NCI-H1092 (cell line): ENCODE measurements at places on chromosomes 7 and 10.

GRCh38 chr7:45920502-45921380, at the start of gene IGFBP3:
Gene IGFBP3 (minus strand): TSS chr7:45921272. CDS start chr7:45921140, 132 bp downstream.
- peak; percentile 32 for DNase-seq

GRCh38 chr10:61028861-61029361, 84.9 kb upstream of the RHOBTB1 start:
- DNase-seq = no peak

GRCh38 chr7:68601826-68602225, 996.4 kb upstream of the AUTS2 start:
- peak; percentile 13 for DNase-seq

GRCh38 chr10:191703-192518, 56.7 kb downstream of the ZMYND11 start:
- no peak for DNase-seq

GRCh38 chr7:129464194-129464593, 30.0 kb downstream of the STRIP2 start:
- DNase-seq = no peak

DNA sequence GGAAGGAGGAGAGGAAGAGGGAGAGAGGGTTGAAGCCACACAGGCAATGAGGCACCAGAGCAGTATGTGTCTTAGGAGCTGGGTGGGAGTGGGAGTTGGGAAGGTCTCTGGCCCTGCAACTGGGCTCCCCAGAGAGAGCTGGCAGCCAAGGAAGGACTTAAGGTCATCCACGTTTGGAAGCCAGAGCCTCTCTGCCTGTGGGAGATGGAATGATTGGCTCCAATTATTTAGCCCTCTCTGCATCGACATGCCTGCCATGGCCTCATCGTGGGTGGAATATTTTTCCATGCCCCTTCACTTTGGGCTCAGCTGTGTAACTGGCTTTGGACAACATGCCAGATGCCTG, 478.5 kb downstream of the RPS24 start:
- no peak for DNase-seq

DNA sequence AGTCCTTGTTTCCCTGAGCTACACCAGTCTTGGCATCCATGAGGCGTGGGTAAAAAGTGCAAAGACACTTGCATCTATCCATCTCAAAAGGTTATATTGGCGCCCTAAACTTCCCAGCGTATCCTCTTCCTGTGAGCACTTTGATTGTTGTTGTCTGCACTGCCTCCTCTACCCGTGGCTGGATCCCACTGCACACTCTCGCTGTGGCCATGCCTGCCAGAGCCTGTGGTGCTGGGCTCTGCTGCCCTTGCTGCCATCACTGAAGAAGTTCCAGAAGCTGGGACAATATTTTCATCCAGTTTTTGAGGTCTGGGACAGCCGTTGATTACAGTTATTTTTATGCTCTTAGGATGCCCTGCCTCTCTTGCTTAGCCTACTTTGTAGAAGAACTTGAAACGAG, 85.3 kb upstream of the PCGF5 start:
- no peak for DNase-seq

DNA sequence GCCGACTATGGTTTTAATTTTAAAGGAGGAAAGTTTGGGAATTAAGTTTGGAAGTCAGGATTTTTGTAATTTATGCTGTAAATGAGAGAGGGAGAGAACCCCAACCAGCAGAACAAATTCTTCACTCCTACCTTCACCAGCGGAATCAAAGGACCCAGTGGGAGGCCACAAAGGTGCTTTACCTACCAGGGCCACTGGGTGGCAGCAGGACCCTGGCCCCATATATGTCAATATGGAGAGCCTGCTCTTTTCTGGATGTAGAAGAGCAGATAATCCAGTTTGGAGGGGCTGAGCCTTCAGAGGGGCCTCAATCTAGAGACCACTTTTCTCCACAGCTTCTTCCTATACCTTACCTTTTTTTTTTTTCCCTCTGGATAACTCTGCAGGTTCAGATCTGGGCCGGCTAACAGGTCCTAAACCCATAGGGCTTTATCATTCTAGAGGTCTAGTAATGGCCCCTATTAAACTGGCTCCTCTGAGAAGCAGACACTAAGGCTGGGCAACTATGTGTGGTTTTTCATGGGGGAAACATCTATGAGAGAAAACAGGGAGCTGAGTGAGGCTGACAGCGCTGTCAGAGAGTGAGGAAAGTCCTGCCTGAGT, 8.5 kb upstream of the SCD start:
- peak; percentile 42 for DNase-seq

- no peak for DNase-seq
Observed at GRCh38 chr10:37937864-37938263, 38.6 kb downstream of the ZNF25 start.

GRCh38 chr10:132698761-132699391, 87.1 kb downstream of the NKX6-2 start:
- DNase-seq = no peak

DNA sequence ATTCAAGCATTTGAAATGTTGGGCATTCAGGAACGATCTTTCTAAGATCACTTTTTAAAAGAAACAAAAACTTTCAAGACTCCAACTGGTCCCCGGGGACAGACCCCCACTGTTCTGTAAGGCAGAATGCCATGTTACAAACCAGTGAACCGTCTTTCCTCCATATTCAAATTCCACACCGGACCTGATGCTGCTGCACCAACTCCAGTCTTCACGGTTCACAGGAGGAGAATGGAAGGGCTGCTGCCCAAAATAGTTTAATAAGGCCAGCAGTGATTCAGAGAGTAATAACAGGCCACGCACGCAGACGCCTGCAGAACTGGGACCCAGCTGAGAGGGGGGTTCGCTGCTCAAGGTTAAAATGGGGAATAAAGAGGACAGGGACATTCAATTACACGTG, 47.2 kb downstream of the OSBPL3 start:
- no peak for DNase-seq

DNA sequence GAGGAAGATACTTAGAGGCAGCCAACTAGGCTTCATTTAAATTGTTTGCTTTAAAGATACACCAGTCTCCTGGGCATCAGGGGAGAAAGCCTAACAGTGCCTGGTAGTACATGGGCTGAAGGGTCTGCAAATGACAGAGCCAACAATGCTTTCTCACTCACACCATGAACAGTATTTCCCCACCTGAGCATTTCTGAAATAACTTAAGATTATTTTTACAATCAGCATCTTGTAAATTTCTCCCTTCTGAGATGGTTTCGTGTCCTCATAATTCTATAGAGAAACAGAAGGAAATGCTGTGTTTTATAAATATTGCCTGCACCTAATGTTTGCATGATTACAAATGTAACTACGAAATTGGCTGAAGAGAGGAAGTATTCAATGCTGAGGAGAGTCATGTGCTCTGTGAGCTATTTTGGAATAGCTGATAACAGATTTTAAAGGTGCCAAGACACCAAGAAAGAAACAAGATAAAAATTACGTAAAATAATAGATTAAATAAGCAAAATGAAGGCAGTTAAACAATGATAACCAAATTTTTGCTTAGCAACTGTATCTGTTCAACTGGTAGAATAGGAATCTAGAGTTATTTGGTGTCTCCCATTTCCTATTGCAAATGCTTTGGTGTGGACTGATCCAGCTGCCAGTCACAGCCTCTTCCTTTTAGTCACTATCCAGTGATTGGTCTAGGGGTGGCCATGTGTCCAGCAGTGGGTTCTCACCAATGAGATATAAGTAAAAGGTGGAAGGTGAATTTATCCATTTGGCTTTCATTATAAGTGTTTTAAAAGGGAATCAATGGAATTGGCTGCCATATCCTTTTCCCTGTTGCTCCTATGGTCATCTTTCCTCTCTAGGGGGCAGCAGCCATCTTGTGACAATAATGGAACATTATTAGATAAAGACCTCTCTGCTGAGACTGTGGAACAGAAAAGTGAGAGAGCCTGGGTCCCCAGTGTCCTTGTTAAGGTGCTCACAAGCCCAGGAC, 167.9 kb upstream of the SLC26A5 start:
- DNase-seq = no peak

DNA sequence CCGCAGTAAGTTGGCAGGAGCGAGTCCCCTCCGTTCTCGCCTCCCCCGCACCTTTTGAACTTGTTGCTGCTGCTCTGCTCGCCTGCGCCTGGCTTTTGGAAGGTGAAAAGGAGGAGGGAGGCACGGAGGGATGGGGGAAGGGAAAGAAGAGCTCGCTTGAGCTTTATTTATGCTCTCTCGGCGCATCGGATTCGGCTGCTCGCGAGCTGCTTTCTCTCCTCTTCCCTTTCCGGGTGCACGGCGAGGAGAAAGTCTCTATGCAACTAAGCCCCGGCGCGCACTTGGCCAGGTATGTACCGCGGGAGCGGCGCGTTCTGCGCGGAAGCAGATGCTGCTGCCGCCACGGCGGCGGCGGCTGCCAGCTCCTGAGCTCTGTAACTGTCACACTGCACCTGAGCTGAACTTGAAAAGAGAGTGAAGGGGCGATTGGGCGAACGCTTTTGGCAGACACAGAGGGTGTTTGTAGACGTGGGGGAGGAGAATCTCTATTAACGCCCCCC, 551 bp downstream of the KCND2 start:
- DNase-seq = peak; percentile 73

GRCh38 chr10:29248158-29248557, 40.7 kb upstream of the LYZL1 start:
- DNase-seq = no peak

DNA sequence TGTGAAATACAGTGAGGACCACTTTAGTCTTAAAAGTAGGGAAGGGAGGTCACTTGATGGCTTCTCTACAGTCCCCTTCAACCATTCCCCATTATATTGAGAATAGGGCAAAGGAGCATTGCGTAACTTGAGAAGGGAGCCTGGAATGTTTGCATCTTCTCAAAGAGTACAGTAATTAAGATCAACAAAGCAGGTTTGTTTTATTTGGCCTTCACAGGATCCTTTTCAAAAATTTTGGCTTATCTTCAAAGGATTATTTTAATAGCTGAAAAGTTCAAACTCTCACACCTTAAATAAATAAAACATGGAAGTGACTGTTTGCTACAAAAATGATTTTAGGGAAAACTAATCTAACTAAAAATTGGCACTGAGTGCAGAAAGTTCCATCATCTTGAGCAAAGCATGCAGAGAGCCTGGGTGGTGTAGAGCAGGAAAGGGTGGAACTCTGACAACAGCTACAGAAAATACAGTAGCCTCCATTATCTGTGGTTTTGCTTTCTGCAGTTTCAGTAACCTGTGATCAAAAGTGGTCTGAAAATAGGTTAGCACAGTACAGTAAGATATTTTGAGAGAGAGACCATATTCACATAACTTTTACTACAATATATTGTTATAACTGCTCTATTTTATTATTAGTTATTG, 214.0 kb downstream of the MDFIC start:
- DNase-seq = no peak

DNA sequence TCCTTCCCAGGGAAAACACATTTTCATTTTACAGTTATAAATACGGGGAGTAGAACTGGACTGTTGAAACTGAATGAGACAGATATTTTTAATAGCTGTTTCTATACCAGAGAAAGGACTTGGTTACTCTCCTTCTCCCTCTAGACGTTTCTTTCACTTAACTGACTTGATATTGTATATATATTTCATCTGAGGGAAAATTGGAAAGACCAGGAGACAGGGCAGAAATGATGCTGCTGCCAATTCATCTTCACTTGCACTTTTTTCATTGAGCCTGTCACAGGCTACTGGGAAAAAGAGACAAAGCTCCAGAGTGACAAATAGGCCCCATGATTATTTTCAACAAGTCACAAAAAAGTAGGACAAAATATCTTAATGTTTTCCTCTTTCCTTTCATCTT, 636.0 kb upstream of the TPK1 start:
- no peak for DNase-seq

DNA sequence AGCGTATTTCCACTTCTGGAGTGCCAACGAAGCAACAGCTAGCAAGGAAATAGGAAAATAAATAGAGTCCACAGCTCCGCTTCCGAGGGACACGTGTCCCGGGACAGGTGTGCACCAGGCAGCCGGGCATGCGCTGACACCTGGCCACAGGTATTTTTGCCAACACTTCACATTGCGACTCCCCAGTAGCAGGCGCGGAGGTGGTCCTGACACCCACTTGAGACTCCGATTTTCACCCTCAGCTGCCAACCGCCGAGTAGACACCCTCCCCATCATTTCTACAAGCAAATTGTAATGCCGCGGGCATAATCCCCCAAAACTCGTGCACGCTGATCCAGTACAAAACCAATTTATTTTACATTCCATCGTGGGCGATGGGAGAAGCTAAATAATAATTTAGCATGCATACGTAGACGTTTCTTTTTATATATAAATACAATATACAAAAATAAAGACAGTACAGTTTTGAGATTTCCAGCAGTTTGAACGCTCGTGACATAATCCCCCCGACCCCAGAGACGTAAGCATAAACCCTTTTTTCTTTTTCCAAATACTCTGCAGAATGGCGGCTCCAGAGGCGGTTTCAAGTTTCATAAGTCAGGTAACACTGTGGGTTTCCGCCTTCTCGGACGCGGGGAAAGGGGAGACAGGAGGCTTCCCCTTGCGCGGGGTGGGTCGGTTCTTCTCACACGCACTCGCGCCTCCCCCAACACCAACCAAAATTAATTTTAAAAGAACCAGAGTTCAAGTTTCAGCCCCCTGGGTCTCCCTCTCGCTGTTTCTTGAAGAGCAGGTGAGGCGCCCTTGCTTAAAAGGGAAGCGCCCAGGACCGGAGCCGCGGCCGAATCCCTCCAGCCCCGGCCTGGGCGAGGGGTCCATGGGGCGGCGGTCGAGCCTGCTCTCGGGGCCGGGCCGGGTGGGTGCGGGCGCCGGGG, 5.7 kb downstream of the MNX1 start:
- no peak for DNase-seq

DNA sequence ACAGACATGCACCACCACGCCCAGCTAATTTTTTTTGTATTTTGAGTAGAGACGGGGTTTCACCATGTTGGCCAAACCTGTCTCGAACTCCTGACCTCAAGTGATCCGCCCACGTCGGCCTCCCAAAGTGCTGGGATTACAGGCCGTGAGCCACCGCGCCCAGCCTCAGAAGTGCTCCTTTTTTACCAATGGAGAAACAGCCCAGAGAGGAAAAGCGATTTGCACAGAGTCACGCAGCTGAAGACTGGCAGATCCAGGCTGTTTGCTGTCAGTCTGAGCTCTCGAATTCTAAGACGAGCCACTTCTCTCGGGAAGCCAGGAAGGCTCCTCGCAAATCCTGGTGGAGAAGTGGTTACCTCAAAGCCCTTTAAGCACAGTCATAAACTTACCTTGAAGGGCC, 57.4 kb upstream of the SDK1 start:
- no peak for DNase-seq

- DNase-seq = no peak
Observed at GRCh38 chr7:55965805-55966421, 1.5 kb downstream of the NIPSNAP2 start.

GRCh38 chr7:90654718-90655427, 58.8 kb downstream of the CDK14 start:
- DNase-seq = no peak

DNA sequence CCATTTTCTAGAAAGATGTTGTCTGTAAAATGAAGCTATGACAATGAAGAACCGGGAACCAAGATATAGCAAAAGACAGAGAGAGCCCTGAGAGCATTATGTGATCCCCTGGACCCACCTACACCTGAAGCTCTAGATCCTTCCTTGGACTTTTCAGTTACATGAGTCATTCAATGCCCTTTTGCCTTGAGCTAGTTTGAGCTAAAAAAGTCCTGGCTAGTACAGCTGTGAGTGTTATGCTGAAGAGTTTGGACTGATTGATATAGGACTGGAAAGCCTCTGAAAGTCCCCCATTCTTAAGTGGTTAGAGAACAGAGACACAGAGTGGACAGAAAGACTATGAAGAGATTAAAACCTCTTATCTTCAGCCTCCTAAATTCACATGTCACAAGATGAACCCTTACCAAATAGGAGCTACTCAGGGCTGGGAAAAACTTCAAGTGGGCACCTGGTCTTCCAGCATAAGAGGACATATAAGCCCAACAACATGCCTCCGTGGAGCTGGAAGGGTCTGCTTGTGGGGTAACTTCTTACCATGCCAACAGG, 386.8 kb upstream of the NFE2L3 start:
- no peak for DNase-seq

- DNase-seq = no peak
Observed at GRCh38 chr7:45655539-45655938, 81.4 kb downstream of the ADCY1 start.
